ENCODE measurements at places on chromosomes 5 and 9.

- no peak overlapping the region for H3K27ac ChIP-seq
- H3K4me3 ChIP-seq: no peak overlapping the region
- no peaks in the 10 kb centered on the region for H3K27me3 ChIP-seq
- peaks cover 8% of the 10 kb centered on the region for H3K36me3 ChIP-seq
These were observed 105.9 kb downstream of the HOMER1 start for GRCh38 chr5:79408028-79408427.

GRCh38 chr9:113635586-113635985, 172.1 kb downstream of the RGS3 start:
- no peaks in the 10 kb centered on the region for H3K36me3 ChIP-seq
- H3K27ac ChIP-seq: no peak overlapping the region
- no peak overlapping the region for H3K4me3 ChIP-seq
- H3K4me1 ChIP-seq: peaks cover 17% of the 10 kb centered on the region
- H3K27me3 ChIP-seq: no peaks in the 10 kb centered on the region

DNA sequence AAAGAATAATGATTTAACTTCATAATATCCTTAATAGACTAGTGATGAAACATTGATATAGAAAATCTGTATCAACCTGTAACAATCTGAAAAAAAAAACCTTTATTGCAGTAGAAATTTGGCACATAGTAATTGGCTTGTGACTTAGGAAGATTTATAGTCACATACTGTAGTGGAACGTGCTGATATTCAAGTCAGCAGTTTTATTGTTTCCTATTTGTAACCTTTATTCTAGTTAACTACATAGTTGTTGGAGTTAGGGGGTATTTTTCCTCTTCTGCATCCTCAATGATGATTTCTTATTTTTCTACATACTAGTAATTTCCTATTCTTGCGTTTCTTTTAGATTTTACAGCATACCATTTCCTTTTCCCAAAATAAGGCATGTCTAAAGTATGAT, 14.5 kb upstream of the LRRC70 start:
- no peak for DNase-seq
- peaks cover 5% of the 10 kb centered on the region for H3K4me1 ChIP-seq
- H3K27ac ChIP-seq: no peak overlapping the region
- H3K4me3 ChIP-seq: no peak overlapping the region
- H3K36me3 ChIP-seq: peaks cover 67% of the 10 kb centered on the region

GRCh38 chr5:125829349-125829748, 593.9 kb upstream of the GRAMD2B start:
- H3K36me3 ChIP-seq: no peaks in the 10 kb centered on the region
- H3K27ac ChIP-seq: no peak overlapping the region
- H3K27me3 ChIP-seq: no peaks in the 10 kb centered on the region
- H3K4me1 ChIP-seq: no peaks in the 10 kb centered on the region

DNA sequence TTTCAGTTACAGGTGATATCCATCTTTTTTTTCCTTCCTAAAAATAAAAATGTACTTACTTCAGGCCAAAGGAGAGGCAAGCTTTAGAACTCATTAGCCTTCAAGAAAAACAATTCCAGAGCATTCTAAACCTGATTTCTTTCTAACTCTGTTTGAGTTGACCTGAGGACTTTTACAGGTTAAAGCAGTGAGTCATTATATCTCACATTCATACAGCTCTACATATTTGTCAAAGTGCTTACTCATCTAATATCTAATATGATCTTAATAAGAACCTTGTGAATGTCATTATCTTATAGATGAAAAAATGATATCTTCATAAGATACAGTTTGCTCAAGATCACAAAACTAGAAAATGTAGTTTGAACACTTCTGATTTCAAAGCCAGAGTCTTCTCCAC, 149.2 kb upstream of the CDKN2B start:
- DNase-seq: no peak
- H3K4me3 ChIP-seq: no peak overlapping the region
- H3K27ac ChIP-seq: peak overlapping the region; percentile 10
- no peaks in the 10 kb centered on the region for H3K36me3 ChIP-seq

DNA sequence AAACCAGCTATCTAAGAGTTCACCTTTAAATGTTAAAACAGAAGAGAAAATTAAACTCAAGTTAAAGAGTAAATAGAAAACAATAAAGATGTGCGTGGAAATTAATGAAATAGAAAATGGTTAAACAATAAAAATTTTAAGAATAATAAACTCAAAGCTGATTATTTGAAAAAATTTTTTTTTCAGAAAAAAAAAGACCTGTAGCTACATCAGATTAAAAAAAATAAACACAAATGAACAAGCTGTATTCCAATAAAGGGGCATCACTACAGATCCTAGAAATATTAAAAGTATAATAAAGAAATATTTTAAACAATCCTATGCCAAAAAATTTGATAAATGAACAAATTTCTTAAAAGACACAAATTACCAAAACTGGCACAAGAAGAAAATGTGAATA, 64.1 kb downstream of the DRD1 start:
- DNase-seq: no peak
- no peak overlapping the region for H3K27ac ChIP-seq
- H3K36me3 ChIP-seq: no peaks in the 10 kb centered on the region
- H3K4me1 ChIP-seq: no peaks in the 10 kb centered on the region
- H3K4me3 ChIP-seq: no peak overlapping the region

DNA sequence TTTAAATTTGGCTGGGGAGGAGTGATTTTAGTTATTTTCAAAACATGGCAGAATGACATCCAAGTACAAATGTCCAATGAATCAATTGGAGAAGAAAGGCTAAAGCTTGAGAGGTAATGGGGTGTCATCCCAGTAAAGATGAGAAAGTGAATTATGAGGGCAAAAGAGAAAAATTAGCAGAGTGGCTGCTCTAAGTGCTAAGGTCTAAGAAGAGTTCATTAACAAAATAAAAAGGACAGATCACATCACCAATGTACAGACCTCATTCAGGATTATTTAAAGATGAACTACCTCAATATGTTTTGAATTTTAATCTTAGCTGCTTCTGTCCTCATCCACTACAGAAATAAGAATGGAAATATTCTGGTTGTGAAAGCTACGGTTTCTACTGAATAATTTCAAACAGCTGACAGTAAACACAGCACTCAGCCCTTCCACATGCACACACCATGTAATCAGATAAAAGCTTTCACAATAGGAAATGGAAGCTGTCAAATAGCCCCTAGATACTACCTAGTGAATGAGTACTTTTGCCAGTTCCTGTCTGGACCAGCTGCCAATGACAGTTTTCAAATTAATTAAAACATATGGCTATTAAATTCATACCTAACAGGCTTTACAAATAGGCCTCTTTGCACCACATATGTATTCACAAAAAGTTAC, 171.5 kb downstream of the SSBP2 start:
- no peak overlapping the region for H3K27ac ChIP-seq
- H3K4me3 ChIP-seq: no peak overlapping the region
- DNase-seq: no peak
- no peaks in the 10 kb centered on the region for H3K27me3 ChIP-seq

GRCh38 chr5:97078958-97079743, 63.3 kb downstream of the LIX1 start:
- no peaks in the 10 kb centered on the region for H3K27me3 ChIP-seq
- H3K27ac ChIP-seq: no peak overlapping the region

GRCh38 chr9:20227166-20227874, 395.0 kb downstream of the MLLT3 start:
- no peak overlapping the region for H3K27ac ChIP-seq
- no peaks in the 10 kb centered on the region for H3K27me3 ChIP-seq
- no peaks in the 10 kb centered on the region for H3K4me1 ChIP-seq
- no peaks in the 10 kb centered on the region for H3K36me3 ChIP-seq
- no peak overlapping the region for H3K4me3 ChIP-seq

DNA sequence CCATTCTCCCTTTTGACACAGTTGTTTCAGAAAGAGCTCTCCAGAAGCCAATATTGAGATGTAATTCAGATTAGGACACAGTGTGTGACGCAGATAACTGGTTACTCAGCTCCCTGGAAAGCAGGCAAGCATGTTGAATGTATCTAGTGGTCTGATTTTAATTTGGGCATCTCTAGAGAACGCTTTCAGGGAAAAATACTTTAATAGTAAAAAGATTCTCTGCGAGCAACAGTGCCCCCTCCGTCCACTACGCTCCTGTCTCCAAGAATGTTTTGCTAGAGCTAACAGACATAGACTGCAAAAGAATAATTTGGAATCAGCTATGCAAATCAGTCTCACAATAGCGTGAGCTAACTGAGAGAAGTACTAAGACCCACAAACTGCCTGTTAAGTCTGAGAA, 23.3 kb downstream of the CFAP90 start:
- no peaks in the 10 kb centered on the region for H3K36me3 ChIP-seq
- no peak overlapping the region for H3K27ac ChIP-seq
- H3K4me3 ChIP-seq: no peak overlapping the region
- peaks cover 96% of the 10 kb centered on the region for H3K27me3 ChIP-seq
- no peak for DNase-seq

DNA sequence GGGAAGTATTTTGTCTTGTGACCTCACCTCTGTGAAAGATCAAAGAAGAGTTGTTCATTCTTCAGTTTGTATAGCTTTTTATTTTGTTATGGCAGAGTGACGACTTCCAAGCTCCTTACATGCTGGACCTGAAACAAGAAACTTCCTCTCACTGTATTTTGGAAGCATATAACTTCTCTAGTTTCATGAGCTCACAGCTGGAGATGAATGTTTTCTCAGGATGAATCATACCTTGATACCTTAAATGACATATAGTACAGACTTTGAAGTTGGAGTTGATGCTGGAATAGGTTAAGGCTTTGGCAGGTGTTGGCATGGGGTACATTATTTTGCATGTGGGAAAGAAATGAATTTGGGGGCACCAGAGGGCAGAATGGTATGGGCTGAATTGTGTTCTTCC, 112.5 kb downstream of the SLC25A46 start:
- H3K27ac ChIP-seq: no peak overlapping the region
- H3K4me3 ChIP-seq: no peak overlapping the region
- H3K36me3 ChIP-seq: no peaks in the 10 kb centered on the region
- no peaks in the 10 kb centered on the region for H3K27me3 ChIP-seq

DNA sequence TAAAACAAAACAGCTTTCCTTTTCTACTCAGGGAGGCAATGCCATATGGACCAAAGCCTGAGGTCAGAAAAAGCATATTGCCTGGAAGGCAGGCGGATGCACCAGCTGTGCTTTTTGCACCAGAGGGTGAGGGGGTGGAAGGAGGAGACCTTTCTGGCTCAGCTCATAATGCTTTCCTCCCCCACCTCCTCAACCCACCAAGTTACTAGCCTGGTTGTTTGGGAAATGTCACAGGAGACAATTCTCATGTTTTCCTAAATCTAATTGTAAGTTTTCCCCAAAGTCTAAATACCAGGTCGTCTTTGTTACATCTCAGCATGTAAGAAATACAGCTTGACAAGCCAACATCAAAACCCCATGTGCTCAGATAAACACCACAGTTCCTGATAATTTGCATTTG, 72.6 kb upstream of the DMRTA1 start:
- no peaks in the 10 kb centered on the region for H3K36me3 ChIP-seq
- DNase-seq: no peak
- H3K27me3 ChIP-seq: no peaks in the 10 kb centered on the region

- no peaks in the 10 kb centered on the region for H3K27me3 ChIP-seq
- DNase-seq: peak; percentile 57
- H3K27ac ChIP-seq: peak overlapping the region; percentile 77
- no peaks in the 10 kb centered on the region for H3K36me3 ChIP-seq
These were observed 211.8 kb downstream of the GOLPH3 start for GRCh38 chr5:31962351-31962751.

GRCh38 chr9:14403081-14403480, 89.1 kb upstream of the NFIB start:
- no peak overlapping the region for H3K27ac ChIP-seq
- DNase-seq: no peak
- H3K4me3 ChIP-seq: no peak overlapping the region
- H3K4me1 ChIP-seq: peaks cover 22% of the 10 kb centered on the region

- H3K27ac ChIP-seq: no peak overlapping the region
- peaks cover 66% of the 10 kb centered on the region for H3K27me3 ChIP-seq
- DNase-seq: no peak
- H3K4me3 ChIP-seq: peak overlapping the region; percentile 54
These were observed 107.8 kb downstream of the ZNF354C start for GRCh38 chr5:179167871-179168451.

- H3K36me3 ChIP-seq: no peaks in the 10 kb centered on the region
- no peaks in the 10 kb centered on the region for H3K4me1 ChIP-seq
- H3K4me3 ChIP-seq: no peak overlapping the region
- DNase-seq: no peak
These were observed 37.8 kb upstream of the RUFY1 start for GRCh38 chr5:179512452-179513000.

GRCh38 chr9:117290306-117290840, 124.5 kb downstream of the ASTN2 start:
- no peak for DNase-seq
- H3K36me3 ChIP-seq: no peaks in the 10 kb centered on the region
- H3K27me3 ChIP-seq: no peaks in the 10 kb centered on the region
- no peak overlapping the region for H3K4me3 ChIP-seq
- H3K4me1 ChIP-seq: no peaks in the 10 kb centered on the region
- no peak overlapping the region for H3K27ac ChIP-seq

DNA sequence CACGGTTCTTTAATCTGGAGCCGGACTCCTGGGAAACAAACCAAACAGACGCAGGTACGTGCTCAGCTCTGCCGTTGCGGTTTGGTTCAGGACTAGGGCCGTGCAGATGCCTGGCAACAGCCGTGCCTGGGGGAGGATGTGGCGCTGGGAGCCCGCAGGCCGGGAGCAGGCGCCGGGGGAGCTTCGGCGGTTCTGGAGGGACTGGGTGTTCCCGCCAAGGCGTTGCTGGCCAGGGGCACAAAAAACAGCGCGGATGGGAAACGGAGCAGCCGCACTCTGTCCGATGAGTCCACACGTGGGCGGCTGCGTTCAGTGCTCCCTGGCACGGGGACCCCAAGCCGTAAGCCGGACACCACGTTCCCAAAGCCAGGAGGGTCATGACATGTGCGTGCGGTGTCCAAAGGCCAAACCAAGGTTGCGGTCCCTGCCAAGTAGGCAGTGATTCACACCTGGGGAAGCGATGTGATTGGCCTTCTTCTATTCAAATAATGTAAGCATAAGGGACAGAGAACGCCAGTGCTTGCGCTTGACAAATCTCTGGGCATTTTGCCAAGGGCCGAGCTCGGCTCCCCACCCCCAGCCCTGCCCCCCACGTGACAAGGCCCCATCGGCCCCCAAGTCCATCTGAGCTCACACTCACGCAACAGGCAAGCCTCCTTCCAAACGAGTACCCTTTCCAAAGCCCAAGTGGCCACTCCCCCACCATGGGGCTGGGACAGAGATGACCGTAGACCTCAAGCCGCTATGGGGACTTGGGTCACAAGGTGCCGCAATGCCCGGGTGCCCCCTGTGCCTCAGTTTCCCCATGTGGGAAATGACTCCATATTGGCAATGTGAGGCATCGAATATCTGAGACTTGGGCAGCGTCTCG, 49.7 kb upstream of the NKD2 start:
- peaks cover 31% of the 10 kb centered on the region for H3K4me1 ChIP-seq
- no peak overlapping the region for H3K27ac ChIP-seq
- H3K36me3 ChIP-seq: no peaks in the 10 kb centered on the region

- DNase-seq: no peak
- no peaks in the 10 kb centered on the region for H3K27me3 ChIP-seq
- no peaks in the 10 kb centered on the region for H3K4me1 ChIP-seq
- no peak overlapping the region for H3K4me3 ChIP-seq
- H3K36me3 ChIP-seq: no peaks in the 10 kb centered on the region
These were observed 86.3 kb downstream of the PRR16 start for GRCh38 chr5:120550358-120550757.

- H3K27ac ChIP-seq: no peak overlapping the region
- H3K4me1 ChIP-seq: no peaks in the 10 kb centered on the region
- no peak overlapping the region for H3K4me3 ChIP-seq
- DNase-seq: no peak
- no peaks in the 10 kb centered on the region for H3K27me3 ChIP-seq
These were observed 11.0 kb upstream of the NANS start for GRCh38 chr9:98045234-98046179.

- no peak overlapping the region for H3K27ac ChIP-seq
These were observed 74.3 kb upstream of the GGTA1 start for GRCh38 chr9:121573717-121574485.
